ENCODE measurements at places on chromosomes 5 and 9.

GRCh38 chr5:78243639-78244038 lies 50.9 kb downstream of the AP3B1 start:
- no peak for DNase-seq

DNA sequence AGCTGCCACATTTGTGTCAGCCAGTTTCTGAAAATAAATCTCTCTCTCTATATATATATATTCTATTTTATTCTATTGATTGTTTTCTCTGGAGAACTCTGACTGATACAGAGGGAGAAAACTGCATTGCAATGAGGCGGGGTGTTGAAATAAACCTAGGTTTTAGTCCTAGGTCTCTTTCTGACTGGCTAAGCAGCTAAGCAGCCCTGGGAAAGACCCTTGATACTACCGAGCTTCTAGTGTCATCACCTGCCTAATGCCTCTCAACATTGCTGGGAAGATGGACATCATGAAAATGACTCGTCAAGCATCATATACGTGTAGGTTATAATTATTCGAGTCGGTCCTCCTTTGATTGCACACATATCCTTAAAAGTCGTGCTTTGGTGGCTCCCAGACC lies 166.5 kb upstream of the IL12B start:
- no peak for DNase-seq

DNA sequence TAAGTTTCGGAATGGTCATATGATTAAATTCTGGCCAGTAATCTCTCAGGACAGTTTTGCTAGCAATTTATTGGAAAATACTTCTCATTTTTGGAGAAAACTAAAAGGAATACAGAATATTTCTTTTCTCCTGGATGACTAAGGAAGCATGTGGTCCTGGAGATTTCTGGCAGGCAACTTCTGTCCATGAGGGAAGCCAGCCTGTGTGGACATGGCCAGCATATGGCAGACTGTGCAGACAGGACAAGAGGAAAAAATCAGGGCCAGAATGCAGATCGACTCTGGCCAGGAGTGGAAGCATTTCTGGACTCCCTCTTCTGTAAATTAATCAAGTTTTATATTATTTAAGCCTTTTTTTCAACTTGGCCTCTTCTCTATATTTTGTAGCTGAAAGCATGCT lies 100.4 kb upstream of the CDH18 start:
- no peak for DNase-seq

DNA sequence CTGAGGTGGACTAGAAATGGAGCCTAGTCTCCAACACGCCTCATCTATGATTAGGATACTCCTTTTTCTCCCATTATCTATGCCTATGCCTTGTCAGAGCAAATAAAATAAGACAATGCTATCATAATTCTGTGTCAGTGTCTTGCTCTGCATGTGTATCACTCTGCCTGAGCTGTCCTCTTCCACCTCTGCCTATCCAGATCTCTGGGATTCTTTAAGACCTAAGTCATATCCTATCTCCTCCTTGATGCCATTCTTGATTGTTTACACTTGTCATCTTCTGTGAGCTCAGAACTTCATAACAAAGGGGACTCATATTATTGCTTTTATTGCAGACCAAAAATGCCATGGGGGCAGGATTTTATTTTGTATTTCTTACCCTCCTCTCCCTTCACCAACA lies 351.2 kb upstream of the C9orf72 start:
- no peak for DNase-seq

- DNase-seq, result no peak
Measured at GRCh38 chr5:84764227-84764626, 379.5 kb upstream of the EDIL3 start.
